T-helper 1 cell (primary cell): ENCODE measurements at places on chromosomes 12 and 14.

DNA sequence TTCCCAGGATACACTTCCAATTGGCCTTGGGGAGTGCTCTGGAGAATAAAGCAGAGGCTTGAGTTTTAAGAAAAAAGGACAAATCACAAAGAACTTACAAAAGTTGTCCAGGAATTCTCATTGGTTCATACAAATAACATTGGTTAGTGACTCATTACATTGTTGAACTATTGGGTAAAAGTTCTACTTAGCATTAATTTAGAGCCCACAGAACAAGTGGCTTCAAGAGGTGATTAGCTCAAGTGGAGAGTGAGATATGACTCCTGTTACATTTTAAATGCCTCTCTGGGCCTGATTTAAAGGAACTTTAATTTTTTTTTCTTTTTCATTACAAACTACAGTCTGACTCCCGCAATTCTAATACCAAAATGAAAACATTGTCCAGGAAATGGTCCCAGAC lies 72.9 kb downstream of the ASCL4 start:
- DNase-seq: no peak

DNA sequence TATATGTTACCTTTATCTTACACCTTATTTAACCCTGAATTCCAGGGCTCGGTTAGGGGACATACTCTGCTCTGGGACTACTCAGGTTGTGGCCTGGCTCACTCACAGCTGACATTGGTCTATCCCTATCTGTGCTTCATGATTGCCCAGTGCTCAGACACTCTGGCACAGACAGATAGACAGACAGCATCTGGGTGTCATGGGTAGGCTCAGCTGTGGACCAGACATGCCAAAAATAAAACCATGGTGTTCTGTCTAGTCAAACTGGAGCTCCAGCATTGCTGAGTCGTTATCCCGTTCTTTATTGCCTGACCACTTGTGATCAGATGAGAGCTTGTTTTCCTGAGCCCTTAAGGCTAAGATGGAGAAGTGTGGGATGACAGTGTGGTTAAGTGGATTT lies 29.0 kb downstream of the FBXW8 start:
- no peak for DNase-seq

DNA sequence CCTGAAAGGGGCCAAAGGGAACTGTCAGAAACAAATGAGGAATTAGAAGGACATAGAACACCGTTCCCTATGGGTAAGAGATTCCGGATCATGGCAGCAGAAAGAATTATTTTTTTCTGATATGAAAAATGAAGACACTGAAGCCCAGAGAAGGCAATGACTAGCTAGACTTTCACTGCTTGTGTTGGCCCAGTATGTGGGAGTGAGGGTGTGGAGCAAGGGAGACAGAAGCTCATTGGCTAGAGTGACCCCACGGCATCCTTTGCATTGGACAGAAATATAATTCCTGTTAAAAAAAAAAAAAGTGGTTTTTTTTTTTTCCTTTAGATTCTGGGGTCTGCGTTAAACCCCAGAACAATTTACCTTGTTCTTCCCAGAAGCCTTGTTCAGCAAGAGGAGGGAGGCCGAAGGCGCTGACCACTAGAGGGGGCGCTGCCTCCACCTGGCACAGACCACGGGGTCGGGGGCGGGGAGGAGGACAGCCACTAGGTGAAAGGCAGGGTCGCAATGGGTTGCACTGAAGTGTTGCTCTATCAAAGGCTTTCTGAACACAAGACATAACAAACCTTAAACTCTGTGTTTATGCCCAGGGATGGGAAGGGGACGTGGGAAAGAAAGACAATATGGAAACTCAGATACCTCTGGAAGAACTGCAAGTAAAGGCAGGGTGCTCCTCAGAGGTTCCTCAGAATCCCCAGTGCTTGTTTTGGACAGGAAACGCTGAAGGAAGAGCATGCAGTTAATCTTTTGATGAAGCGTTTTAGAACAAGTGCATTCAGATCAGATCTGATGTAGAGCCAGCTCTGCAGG lies 156.8 kb downstream of the KCNA5 start:
- DNase-seq: no peak

DNA sequence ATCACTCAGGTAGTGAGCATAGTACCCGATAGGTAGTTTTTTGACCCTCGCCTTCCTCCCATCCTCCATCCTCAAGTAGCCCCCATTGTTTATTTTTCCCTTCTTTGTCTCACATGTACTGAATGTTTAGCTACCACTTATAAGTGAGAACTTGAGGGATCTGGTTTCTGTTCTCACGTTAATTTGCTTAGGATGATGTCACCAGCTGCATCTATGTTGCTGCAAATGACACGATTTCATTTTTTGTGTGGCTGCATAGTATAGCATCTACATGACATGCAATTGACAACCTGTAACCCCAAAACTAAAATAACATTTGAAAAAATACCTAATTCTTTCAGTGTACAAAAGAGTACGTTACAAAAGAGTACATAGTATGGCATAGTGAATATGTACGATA lies 254.0 kb upstream of the NOVA1 start:
- DNase-seq: no peak

DNA sequence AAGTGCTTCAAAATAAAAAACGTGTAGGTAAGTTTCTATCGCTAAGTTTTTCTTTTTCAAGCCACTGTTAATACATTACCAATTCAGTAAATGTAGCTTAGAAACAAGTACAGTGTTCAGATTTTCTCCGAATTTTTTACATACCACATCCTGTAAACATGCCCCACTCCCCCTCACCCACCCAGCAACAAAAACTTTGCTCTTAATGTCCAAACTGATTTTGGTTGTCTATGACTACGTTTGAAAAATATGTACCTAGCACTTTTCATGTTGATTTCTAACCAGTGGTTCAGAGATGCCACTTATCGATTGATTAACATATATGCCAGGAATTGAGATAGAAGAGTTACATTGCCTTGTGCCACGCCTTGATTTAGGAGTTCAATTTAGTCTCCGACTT lies 663 bp upstream of the LIN7A start:
- DNase-seq: no peak

GRCh38 chr14:40139657-40140056 lies 707.4 kb upstream of the FBXO33 start:
- DNase-seq: no peak

DNA sequence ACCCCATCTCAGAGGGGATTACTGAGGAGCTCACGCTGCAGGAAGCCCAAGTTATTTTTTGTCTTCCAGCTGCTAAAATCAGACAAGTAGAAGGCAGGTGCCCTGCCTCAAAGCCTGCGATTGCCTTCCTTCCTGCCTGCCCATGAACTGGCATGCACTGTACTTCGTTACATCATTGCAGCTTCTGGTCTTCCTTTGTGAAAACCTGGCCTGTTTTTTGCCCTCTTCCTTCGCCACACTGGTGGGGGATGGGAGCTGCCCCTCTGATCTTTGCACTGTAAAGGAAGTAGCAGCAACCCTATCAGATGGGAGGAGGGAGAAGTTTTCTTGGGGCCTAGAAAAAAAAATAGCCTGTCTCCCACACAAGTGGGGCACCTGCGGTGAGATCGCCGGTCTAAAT lies 1098.7 kb downstream of the BCL11B start:
- DNase-seq: peak; percentile 33

- no peak for DNase-seq
Measured at GRCh38 chr14:95428557-95428956, 87.9 kb downstream of the SYNE3 start.
